ENCODE measurements at places on chromosomes 7 and 10. TPM values are rescaled to one million over a fixed set of nuclear protein-coding genes. Genes with fewer than 3 reads are reported as not detected.

GRCh38 chr7:50227726-50228125, 76.8 kb upstream of the IKZF1 start:
- DNase-seq: no peak

DNA sequence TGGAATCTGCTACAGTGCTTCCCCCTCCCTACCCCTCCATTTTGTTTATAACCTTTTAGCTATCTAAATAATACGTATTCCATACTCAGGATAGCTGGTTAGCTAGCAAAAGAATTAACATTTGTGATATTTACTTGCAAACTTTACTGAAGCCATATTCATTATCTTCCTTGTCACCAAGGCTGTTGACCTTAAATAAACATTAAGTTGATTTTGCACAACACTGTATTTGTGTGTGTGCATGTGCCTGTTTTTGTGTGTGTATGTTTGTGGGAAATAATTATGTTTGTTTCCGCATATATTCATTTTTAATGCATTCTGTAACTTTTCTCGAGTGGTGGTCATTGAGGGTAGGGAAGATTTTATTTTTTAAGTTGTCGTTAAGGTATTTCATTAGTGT, 15.9 kb downstream of the TMEM60 start:
- DNase-seq: no peak

DNA sequence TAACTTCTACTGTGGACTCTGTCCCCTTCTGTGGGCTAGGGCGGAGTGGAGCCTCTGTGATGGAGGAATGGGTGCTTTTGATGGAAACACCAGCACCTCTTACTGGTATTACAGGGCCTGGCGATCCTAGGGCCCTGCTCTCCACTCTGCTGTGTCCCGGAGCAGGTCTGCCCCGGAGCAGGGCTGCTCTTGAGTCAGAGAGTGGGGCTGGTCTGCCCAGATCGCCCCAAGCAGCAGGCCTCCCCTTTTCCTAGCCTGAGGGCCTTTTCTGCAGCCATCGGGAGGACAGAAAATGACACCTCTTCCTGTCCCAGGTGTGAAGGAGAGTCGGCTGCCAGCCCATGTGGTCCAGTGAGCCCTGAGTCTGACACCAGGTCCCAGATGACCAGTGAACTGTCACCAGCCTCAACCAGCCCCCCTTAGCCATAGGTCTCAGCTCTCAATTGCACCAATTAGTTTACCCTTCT, 1.4 kb downstream of the ZNF282 start:
- no peak for DNase-seq

DNA sequence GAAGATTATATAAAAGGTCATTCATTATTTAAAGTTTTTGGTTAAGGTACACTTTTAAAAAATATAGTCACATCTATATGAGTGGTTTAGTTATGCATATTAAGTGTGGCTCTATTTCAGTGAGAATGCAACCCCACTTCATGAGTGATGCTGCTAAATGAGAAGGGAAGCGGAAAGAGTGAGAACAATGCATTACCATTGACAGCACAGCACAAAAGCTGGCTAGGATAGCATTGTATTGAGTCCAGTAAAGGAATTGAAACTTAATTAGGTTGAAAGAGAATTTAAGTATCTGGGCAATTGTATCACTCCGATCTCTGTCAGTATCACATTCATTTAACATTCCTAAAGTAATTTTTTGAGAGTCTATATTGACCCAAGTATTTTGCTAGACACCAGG, 13.2 kb downstream of the POM121L12 start:
- no peak for DNase-seq

GRCh38 chr10:12444981-12445700, 95.8 kb downstream of the CAMK1D start:
- DNase-seq: no peak

DNA sequence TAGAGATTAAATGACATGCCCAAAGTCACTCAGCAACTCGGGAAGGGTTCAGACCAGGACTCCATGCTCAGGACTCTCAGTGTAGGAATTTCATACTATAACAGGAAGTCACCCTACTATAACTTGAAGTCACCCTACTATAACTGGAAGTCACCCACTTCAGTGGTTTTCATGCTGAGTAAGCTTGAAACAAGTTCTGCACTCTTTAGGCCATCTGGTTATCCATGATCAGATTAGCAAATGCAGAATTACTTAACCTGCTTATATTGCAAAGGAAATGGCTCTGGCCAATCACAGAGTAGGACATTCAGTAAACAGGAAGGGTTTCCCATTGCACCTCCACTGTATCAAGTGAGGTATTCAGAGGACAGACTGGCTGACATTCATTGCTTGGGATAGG, 1240.4 kb downstream of the GATA3 start:
- no peak for DNase-seq

DNA sequence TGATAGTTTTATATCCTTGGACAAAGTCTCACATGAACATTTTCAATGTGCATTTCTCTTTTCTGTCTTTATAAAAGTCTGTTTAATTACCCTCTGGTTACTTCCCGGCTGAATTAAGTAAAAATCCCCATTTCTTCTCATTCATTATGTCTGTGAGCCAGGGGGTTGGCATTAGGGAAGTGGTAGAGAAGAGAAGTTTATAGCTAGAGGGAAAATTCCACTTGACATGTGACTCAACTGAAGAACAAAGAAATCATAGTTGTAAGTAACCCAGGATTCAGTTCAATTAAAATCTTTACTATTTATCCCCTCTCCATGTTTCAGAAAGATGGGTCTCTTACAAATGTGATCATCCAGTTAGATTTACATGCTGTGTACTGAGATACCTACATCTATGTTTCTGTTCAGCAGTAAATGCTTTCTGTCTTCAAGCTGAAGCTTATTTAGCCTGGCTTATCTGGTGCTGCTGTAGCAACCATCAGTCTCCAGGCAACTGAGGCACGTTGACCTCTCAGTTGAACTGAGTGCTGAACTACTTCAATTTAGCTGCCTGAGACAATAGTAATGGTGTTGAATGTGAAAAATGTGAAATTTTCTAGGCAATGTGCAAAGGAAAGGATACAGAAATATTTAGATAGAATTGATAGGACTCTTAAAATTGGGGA, 181.6 kb downstream of the MLLT10 start:
- no peak for DNase-seq

DNA sequence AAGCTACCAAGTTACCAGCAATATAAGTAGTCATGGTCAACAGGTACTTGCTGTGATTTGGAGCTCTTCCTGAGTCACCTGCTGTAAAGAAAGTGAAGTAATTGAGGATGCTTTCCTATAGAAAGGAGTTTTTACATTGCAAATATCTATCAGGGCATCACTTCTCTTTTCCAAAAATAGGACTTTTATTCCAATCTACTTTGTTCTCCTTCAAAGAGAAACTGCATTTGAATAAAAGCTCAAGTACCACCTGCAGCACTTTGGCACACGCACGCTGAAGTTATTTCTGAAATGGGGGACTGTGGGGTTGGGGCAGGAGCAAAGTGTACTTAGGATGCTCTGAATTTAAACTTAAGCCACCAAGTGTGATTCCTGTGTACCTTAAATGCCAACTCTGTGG, 81.8 kb upstream of the PRKAR2B start:
- no peak for DNase-seq

GRCh38 chr7:47536661-47537611, 45.0 kb downstream of the TNS3 start:
- no peak for DNase-seq

- no peak for DNase-seq
These were observed 150.6 kb downstream of the CACNB2 start for GRCh38 chr10:18290651-18291313.

DNA sequence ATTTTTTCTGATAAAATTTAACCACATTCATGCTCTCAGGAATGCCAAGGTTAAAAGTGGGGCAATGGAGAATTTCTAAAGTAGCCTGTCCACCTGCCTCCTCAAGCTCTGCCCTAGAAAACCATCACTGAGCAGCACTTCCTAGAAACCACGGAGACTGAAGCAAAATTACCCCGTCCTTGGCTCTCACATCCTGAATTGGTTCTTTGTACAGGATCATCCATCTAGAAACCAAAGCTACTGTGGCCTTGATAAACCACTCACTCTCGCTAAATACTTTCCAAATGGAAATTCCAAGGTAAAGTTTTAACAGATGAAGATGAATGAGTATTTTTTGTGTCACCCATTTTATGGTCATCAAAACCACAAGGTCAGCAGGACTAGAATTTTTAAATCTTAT, 96.6 kb downstream of the AVL9 start:
- no peak for DNase-seq

DNA sequence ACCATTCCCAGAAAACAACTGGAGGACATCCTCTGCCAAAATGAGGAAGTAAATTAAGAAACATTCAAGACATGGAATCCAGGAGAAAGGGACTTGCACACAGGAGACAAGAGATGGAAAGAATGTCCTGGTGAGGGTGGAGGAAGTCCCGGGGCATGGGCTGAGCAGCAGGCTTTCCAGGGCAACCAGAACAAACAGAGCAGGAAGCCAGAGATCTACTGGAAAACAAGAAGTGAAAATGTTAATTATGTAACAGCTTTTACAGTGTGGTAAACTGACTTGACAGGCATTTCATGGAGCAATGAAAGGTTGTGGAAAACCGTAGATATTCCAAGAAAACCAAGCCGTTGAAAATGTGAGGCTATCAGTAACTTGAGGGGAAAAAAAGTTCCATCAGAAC, 55.2 kb upstream of the ZNF746 start:
- no peak for DNase-seq

- DNase-seq: no peak
These were observed 155.4 kb downstream of the DYNC1I1 start for GRCh38 chr7:95927756-95928155.

GRCh38 chr10:93464776-93465388, 17.3 kb downstream of the MYOF start:
- DNase-seq: no peak

- DNase-seq: no peak
These were observed 33.4 kb downstream of the PHTF2 start for GRCh38 chr7:77831953-77832352.

DNA sequence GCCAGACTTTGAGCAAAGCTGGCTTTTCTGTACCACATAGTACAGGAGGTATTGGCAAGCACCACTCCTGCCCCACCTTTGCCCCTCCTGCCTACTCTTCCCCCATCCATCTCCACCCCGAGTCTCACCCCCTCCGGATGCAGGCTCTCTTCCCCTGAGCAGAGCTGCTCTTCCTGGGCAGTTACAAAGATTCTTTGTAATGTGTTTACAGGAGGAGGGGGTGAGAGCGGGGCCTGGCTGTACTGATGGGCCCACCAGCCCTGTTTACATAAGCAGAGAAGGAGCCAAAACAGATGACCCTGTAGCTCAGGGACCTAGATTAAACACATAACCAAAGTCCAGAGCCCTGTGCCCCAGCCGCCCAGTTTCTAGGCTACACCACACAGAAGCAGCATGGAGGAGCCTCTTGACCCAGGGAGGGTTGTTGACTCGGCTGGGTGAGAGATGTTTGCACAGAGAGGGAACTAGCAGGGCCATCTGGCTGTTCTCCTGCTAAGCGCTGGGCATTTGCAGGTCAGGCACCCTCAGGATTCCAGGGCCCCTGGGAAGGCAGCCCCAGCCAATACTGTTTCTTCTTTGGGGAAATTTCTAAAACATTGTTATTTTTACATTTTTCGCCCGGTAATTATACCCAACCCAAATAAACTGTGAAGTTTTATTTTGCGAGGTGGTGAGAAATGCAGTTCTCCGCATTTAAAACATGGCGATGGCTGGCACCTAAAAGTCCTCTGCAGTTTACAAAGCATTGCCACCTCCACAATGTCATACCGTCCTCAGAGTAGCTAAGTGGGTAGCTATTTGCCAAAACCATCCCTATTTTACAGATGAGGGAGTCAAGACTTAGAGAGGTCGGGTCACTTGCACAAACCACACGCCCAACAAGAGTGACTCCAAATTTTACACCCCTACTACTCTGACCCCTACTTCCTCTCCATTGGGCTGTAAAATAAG, 11.4 kb upstream of the ZKSCAN1 start:
- DNase-seq: no peak

- DNase-seq: no peak
These were observed 37.9 kb downstream of the WAPL start for GRCh38 chr10:86483664-86484063.

Gene PDE6C
- not detected for total RNA-seq

Gene UPK3BL2
- total RNA-seq: 9.8 TPM

Gene CDHR1
- total RNA-seq: 6.4 TPM

Gene PRLHR
- 23.1 TPM for total RNA-seq

Gene TWNK
- total RNA-seq: 5.2 TPM

Gene SPDYE1
- not detected for total RNA-seq

Gene LHFPL3
- total RNA-seq: not detected

Gene SNCG
- 36.6 TPM for total RNA-seq
